ENCODE measurements at places on chromosomes 4 and X.

GRCh38 chr4:104907074-104907649, 239.5 kb upstream of the TET2 start:
- DNase-seq = no peak

GRCh38 chr4:147863111-147863747, 131.3 kb downstream of the ARHGAP10 start:
- no peak for DNase-seq

DNA sequence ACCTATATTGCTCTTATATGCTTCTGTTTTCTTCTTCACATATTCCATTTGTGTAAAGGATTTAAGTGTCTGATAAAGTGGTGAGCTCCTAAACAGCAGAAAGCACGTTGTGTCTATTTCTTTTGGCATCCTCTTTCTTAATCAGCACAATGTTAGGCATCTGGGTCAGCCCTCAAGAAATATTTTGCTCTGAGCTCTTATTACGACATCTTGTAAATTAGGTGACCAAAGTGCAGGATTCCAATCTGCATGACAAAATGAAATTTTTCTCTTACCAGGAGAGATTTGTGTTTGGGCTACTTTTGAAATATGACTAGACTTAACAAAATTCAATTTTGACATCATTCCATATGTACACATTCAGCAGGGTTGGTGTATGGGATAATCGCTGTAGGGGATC, 210.0 kb upstream of the IGFBP7 start:
- no peak for DNase-seq

DNA sequence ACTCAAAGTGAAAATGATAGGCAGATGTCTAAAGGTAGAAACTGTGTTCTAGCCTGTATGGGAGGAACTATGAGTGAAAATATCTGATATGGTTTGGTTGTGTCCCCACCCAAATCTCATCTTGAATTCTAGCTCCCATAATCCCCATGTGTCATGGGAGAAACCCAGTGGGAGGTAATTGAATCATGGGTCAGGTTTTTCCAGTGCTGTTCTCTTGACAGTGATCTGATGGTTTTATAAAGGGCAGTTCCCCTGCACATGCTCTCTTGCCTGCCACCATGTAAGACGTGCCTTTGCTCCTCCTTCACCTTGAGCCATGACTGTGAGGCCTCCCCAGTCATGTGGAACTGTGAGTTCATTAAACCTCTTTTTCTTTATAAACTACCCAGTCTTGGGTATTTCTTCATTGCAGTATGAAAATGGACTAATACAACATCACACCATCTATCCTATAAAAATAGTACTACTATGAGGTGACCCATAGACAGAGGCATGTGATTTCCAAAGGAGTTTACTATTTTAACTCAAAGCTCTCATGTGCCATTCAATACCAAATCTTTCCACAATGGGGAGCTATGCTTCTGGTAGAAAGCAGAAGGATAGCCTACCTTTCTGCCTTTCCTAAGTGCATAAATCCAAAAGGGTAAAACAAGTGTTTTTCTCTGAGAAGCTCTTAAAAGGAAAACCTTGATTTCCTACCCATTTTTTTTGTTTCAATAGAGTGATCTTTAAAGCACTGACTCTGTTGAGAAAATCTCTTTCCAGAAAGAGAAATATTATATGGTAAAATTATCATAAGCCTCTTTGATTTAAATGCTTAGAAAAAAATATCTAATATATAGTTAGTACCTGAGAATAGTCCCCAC, 38.8 kb downstream of the SEC31A start:
- DNase-seq = no peak

DNA sequence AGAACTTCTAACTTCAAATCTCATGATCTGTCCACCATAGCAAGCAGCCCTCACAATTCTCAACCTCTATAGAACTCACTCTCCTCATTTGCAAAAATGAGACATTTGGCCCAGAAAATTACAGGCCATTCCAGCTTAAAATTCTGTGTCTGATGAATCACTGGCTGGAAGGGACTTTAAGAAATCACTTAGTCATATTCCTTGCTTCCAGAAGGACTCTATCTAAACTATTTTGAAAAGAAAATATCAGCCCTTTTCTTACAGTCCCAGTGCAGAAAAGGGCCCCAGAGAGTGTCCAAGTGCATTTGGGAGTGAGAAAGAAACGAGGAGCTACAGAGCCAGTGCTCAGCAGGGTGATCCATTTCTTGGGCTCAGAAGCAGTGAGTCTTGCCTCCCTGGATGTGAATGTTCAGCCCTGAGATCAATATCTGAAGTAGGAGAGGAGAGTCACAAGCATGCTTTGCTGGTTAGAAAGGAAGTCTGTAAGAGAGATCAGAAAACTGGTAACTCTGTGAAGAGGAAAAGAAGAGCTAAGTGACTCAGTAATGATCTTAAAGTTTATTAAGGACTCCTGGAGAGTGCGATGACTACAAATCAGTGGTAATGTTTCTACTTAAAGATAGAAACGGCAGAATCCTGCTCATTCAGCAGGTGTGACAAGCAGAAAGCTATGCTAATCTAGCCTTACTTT, 139.8 kb downstream of the PALLD start:
- DNase-seq = no peak

DNA sequence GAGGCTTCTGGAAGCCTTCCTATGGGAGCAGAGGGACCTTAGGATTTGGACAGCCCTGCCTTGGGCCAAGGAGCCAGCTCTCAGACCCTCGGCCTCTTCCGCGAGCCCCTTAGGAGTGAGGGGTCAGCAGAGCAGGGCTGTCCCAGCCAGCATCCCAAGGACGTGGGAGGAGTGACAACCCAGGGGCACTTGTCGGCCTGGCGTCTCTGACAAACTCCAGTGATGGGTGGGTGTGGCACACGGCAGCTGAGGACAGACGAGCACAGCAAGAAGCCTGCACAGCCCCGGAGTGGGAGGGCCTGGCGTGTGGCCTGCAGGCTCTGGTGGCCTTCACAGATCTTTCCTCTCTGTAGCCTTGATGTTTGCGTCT, 11.6 kb upstream of the TNIP2 start:
- no peak for DNase-seq

GRCh38 chr4:8917868-8918783, 46.5 kb upstream of the HMX1 start:
- DNase-seq = peak; percentile 82

- peak; percentile 33 for DNase-seq
Measured at GRCh38 chr4:113899271-113900070, 80.0 kb downstream of the ARSJ start.

GRCh38 chrX:130339408-130340222, at the start of gene SLC25A14:
Gene SLC25A14, plus strand, starts transcription at chrX:130339919. Its CDS starts 360 bp downstream, at chrX:130340279.
- peak; percentile 82 for DNase-seq

DNA sequence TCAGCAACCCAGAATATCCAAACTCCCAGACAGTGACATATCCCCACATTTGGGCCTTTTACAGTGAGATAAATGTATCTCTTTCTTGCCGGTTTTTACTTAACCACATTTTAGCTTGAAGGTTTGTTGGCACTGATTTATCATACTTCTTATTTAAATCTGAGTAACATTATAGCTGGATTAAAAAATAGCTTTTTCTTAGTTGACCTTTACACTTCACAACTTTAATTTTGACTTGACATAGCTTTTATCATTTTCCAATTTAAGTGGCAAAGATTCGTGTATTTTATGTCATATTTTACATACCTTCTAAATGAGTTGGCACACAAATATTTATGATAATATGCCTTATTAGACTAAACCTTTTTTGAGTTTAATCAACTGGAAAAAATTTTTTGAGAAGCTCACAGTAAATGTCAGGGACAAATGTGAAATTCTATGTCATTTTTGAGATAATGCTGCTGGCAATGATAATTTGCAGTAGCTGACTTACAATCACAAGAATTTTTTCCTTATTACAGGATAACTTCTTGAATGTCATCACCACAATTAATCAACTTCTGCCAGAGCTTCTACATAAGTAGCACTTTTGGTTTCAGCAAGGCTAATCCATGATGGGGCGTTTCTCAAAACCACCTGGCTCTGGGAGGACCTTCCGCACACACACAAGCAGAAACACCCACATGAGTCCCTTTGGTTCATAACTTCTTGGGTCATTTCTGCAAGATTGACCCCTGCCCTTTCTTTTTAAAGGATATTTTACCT, 80.3 kb downstream of the SYTL5 start:
- DNase-seq = no peak

DNA sequence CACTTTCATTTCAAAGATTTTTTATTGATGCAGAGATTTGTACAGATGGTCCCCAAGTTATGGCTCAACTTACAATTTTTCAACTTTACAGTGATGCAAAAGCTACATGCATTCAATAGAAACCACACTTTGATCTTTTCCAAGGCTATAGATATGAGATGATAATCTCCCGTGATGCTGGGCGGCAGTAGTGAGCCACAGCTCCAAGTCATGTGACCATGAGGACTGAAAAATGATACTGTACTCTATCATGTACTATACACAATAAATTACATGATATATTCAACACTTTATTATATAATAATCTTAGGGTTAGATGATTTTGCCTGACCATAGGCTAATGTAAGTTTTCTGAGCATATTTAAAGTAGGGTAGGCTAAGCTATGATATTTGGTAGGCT, 14.0 kb upstream of the GASK1B start:
- no peak for DNase-seq

GRCh38 chr4:26061248-26061986, 147.4 kb downstream of the SMIM20 start:
- peak; percentile 53 for DNase-seq

DNA sequence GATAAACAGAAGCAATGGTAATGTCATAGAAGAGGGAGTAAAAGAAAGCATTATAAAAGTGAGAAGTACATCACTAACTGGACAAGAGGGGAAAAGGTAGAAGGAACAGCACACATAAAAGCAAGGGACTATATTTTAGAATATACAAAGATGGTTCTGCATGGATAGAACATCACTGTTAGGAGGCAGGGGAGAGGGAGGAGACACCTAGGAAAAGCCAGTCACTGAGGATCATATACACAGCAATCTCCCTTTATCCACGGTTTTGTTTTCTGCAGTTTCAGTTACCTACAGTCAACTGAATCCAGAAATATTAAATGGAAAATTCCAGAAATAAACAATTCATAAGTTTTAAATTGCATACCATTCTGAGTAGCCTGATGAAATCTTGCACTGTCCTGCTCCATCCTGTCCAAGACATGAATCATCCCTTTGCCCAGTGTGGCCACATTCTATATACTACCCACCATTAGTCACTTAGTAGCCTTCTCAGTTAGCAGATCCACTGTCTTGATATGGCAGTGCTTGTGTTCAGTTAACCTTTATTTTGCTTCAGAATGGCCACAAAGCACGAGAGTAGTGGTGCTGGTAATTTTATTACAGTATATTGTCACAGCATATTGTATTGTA, 74.2 kb downstream of the PPA2 start:
- no peak for DNase-seq

DNA sequence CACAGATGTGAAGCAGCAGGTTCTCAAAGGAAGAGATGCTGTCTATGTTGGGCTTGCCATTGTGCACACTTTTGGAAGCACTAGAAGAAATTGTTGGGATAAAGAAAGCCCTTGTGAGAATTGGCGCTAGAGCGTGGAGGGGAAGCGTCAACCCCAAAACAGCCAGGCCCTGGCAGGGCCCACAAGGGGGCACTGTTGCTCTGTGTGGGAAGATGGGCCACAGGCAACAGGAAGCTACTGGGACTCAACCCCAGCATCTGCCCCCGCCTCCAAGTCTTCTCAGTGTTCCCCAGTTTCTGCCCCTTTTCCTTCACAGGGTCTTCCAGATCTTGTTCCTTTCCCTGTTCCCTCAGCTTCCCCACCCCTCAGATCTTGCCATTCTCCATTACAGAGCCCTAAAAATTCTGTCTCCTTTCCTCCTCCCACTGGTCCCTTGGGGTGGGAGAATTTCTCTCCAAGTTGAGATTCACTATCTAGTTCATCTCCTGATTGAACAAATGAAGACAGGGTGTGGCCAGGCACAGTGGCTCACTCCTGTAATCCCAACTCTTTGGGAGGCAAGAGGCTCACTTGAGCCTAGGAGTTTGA, 85.5 kb downstream of the STARD8 start:
- peak; percentile 82 for DNase-seq

DNA sequence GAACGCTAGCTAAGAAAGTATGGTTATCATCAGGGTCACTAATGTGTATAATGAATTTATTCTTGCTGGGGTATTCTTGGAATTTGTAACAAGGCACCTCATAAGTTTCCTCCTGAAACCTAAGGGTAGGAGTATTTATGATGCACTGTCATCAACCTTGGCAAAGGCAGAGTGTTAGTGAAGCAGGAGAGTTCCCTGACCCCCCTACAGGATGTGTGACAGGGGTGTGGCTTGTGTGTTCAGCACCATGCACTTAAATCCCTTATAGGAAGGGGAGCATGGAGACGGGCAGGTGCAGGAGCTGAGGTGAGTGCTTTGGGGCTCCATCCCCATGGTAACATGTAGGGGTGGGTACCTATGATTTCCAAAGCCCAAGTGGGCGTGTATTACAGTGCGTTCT, 237.7 kb downstream of the GALNTL6 start:
- DNase-seq = no peak

DNA sequence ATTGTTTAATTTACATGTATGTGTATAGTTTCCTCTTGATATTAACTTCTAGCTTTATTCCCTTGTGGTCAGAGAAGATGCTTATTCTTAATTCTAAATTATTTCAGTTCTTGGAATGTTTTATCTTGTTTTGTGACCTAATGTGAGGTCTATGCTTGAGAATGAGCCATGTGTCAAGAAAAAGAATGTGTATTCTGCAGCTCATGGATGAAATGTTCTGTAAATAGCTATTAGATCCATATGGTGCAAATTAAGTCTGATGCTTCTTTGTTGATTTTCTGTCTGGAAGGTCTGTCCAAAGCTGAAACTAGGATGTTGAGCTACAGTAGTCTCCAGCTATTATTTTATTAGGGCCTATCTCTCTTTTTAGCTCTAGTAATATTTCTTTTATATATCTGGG, 187.3 kb upstream of the RASGEF1B start:
- DNase-seq = no peak

GRCh38 chrX:84469226-84469625, 33.0 kb downstream of the HDX start:
- DNase-seq = no peak

DNA sequence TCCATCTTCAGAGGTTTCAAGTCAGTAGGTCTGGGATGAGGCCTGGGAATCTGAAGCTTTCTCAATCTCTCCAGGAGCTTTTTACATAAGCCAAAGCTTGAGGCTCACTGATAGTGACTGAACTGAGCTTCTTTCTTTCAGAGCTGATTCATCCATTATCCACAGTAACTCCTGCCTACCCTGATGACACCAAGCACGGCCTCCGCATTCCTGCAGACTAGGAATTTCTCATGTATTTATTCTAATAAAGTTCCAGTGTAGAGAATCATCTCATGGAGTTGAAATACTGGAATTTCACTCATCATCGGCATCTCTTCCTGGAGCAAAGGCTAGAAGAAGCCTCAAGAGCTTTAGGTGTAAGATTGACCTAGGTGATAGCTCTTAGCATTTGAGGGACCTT, 12.1 kb upstream of the DCTD start:
- DNase-seq = no peak

- DNase-seq = no peak
Measured at GRCh38 chr4:150098214-150098613, 20.0 kb downstream of the DCLK2 start.

DNA sequence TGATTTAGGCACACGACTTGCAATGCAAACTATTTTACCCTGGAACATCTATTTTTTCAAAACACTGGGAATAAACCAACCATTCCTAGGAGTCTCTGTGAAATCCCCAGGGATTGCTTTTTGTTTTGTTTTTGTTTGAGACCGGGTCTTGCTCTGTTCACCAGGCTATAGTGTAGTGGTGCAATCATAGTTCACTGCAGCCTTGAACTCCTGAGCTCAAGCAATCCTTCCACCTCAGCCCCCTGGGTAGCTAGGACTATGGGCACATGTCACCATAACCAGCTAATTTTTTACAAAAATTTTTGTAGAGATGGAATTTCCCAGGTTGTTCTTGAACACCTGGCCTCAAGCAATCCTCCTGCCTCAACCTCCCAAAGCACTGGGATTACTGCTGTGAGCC, 37.8 kb downstream of the PPM1K start:
- no peak for DNase-seq

All from activated CD4-positive, alpha-beta T cell treated with anti-CD3 and anti-CD28 coated beads for 36 hours (primary cell).